NCI-H1694 treated with DMSO at 0.1 percent for 48 hours (cell line): ENCODE measurements at places on chromosomes 16 and 17.

DNA sequence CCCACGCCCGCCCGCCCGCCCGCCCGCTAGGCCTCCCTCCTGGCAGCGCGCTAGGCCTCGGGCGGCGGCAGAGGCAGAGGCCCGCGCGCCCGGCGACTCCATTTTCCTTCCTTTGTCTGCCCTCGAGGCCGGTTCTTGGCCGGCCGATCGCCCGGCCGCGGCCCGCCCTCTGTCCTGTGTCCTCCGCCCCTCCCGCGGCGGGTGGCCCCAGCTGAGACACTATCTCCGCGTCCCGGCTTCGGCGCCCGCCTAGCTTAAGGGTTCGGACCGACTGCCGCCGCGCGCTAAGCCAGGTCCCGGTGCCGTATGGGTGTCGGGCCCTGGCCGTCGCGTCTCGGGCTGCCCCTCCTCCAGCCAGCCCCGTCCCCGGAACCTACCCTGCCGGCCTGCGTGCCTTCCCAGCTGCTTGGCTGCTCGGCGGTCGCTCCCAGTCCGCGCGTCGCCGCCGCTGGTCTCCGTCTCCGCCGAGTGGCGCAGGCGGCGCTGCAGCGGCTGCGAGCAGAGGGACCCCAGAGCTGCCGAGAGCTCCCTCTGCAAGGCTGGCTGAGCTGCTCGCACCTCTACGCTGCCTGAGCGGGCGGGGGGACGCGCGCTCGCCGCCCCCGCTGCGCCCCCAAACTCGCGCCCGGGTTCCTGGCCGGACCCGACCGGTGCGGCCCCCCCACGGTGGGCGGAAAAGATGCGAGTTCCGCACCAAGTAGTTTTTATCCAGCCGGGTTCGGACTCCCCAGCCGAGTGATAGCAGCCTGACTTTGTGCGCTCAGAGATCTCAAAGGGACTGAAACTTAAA is 787 bp downstream of the CTCF start:
- DNase-seq: no peak

GRCh38 chr16:48556243-48556912 is 53.6 kb downstream of the N4BP1 start:
- DNase-seq: no peak

- no peak for DNase-seq
Observed at GRCh38 chr17:37084372-37084771, 135.6 kb downstream of the AATF start.

GRCh38 chr17:81066072-81066471 is 31.1 kb downstream of the BAIAP2 start:
- DNase-seq: no peak

DNA sequence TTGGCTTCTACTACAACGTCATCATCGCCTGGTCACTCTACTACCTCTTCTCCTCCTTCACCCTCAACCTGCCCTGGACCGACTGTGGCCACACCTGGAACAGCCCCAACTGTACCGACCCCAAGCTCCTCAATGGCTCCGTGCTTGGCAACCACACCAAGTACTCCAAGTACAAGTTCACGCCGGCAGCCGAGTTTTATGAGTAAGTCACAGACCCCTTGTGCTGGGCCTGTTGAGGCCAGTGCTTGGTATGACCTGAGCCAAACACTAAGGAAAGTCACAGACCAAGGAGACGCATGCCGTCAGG is 16.1 kb downstream of the SLC6A2 start:
- no peak for DNase-seq

DNA sequence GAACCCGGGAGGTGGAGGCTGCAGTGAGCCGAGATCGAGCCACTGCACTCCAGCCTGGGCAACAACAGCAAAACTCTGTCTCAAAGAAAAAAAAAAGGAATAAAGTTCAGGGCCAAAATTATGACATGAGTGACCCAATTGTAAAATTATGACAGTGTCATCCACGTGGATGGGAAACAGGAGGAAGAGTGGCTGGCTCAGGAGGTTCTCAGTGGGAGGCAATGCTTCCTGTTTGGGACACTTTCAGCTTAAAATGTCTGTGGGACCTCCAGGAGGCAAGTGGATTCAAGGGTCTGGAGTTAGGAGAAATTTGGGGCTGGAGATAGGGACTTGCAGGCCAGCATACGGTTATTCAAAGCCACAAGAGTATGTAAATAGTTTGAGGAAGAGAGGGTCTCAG is 8.0 kb upstream of the STX4 start:
- DNase-seq: no peak

GRCh38 chr17:62084585-62084984 is 19.5 kb upstream of the MED13 start:
- no peak for DNase-seq

GRCh38 chr17:13160296-13160695 is 142.5 kb upstream of the ELAC2 start:
- no peak for DNase-seq

- DNase-seq: no peak
Observed at GRCh38 chr17:46020023-46020761, 21.1 kb downstream of the STH start.

- peak; percentile 74 for DNase-seq
Observed at GRCh38 chr16:27690608-27691007, 140.7 kb downstream of the KATNIP start.

- DNase-seq: no peak
Observed at GRCh38 chr17:57370037-57370581, 113.8 kb downstream of the MSI2 start.

- DNase-seq: no peak
Observed at GRCh38 chr17:66405836-66406677, 103.6 kb downstream of the PRKCA start.

DNA sequence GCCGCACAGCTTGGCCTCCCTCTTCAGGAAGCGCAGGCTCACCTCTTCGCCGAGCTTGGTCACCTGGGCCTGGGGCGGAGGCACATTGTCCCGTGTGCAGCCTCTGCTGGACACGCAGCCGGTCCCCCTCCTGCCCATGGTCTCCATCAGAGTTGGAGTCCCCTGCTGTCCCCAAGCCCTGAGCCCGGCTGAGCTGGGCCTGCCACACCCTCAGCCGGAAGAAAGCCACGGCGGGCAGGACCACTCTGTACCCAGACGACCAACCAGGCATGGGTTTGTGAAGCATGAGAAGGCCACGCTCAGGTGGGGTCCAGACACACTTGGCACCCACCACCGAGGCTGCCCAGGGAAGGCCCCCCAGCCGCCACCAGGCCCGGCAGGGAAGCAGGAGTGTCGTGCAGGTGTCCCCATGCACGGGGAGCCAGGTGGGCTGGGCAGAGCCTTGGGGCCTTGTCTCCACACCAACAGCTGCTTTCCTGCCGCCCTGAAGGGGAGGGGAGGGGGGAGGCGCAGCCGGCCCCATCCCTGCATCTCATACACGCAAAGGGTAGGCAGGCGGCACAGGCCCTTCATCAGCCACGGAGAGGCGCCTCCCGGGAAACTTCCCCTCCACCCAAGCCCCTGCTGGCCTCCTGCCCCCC is 5.2 kb downstream of the CCDC154 start:
- DNase-seq: no peak

GRCh38 chr16:58497935-58498334 is 2.0 kb upstream of the NDRG4 start:
- DNase-seq: no peak

DNA sequence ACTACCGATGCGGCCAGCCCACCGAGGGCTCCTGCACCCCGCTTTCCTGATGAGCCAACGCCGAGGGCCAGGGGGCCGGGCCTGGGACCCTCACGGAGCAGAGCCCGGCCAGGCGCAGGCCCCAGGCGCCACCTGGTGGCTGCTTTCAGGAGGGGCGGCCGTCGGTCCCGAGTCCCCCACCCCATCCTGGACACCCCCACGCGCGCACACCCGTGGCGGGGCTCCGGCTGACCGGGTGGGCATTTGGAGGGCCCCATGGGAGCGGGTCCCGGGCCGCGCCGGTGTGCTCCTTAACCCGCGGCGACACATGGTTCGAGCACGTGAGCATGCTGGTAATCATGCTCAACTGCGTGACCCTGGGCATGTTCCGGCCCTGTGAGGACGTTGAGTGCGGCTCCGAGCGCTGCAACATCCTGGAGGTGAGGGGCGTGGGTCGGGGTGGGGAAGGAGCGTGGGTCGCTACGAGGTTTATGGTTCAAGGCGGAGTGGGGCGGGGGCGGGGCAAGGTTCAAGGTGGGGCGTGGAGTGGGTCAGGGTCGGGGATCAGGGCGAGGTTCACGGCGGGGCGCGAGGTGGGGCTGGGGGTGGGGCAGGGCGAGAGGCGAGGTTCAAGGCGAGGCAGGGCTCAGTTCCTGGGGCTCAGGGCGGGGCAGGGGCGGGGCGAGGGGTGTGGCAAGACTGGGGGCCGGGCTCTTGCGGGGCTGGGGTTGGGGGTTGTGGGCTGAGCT is 30.2 kb downstream of the TPSG1 start:
- no peak for DNase-seq

DNA sequence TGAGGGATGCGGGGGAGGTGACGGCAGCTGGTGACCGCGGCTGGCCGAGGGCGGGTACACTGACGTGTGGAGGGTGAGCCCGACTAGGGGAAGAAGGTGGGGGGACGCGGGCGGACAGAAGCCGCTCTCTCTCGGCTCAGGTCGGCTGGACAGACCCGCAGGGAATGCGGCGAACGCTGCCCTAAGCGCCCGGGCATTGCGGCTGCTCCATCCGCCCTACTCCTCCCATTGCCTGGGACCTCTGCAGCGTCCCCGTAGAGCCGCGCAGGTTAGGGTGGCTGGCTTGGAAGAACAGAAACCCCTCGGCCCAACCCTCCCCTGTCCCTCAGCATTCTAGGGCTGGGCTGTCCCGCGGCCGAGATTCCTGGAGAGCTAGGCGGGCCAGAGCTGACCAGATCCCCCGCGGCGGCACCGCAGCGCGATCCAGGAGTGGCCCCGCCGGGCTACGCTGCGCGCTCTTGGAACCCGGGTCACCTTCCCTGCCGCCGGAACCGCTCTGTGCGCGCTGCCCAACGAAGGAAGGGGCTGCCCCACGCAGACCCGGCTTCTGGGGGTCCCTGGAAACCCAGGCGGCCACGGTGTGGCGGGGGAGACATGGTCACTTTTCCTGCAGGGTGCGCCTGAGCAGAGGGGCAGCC is 3.0 kb downstream of the DLX4 start:
- DNase-seq: no peak

DNA sequence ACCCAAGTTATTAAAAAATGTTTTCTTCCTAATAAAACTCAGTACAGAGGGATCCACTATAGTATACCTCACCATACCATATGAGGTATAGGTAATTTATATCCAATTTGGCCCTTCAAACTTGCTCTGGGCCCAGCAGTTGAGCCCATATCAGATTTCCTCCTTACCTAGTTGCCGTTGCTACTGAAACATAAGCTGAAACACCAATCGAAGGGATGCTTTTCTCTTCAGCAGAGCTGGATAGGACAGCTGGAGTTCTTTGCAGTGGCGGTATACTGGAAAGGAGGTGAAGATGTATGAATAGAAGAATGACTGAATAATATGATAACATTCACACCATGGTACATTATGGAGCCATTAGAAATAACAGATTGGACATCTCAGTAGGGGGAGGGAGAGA is 42.7 kb downstream of the TNRC6C start:
- no peak for DNase-seq

GRCh38 chr16:3957344-3957980 is 76.9 kb upstream of the CREBBP start:
- no peak for DNase-seq

- peak; percentile 49 for DNase-seq
Observed at GRCh38 chr17:19753661-19754463, 5.8 kb upstream of the ALDH3A1 start.

GRCh38 chr16:53131363-53132071 is 76.7 kb downstream of the CHD9 start:
- no peak for DNase-seq

DNA sequence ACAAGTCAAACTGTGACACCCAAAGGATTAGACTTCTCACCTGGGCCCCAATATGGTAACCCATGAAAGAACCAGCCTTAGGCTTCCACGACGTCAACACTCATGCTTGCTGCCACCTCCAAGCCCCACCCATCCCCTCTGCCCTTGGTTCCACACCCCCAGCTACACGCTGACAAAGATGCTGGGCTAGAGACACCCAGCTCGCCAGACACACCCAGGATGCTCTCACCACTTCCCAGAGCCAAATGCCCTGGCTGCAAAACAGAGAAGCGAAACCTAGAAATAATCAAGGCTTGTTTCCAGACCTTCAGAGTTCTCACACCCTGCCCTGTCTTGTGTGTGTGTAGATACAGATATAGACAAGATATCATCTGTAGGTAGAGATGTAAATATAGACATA is 26.0 kb upstream of the ADCY9 start:
- no peak for DNase-seq

GRCh38 chr17:77086433-77087010 is 54.2 kb upstream of the SEC14L1 start:
- peak; percentile 27 for DNase-seq

- no peak for DNase-seq
Observed at GRCh38 chr16:659618-660017, 8.3 kb upstream of the RHOT2 start.

DNA sequence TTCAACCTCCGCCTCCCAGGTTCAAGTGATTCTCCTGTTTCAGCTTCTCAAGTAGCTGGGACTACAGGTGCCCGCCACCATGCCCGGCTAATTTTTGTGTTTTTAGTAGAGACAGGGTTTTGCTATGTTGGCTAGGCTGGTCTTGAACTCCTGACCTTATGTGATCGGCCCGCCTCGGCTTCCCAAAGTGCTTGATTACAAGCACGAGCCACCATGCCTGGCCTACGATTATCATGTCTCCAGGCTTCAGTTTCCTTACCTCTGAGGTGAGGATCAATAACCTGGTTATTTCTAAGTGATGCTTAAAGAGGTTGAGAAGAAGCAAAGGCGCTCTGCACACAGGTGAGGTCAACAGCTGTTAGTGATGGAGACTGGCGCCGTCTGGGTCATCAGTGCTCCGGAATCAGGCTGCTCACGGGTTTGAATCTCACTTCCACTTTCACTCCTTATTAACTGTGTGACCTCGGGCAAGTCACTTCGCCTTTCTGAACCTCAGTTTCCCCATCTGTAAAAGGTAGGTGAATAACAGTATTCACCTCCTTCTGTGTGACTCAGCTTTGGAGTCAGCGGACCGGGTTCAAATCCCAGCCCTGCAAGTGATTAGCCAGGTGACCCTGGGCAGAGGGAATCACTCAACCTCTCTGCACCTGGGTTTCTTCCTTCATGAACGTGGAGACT is 745 bp upstream of the ABCC1 start:
- DNase-seq: no peak

DNA sequence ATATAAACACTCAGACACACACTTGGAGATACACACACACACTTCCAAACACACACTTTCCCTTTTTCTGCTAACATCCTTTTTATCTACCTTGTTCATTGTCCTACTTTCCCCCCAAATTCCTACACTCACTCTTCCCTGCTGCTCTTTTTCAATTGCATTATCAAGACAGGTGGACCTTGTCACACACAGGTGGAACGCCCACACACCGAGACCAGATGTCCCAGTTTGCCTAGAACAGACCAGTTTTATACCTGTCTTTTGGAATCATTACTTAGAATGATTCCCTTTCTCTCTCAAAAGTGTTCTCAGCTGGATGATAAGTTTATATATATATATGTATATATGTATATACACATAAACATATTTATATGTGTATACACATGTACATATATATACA is 50.7 kb upstream of the ARHGAP44 start:
- no peak for DNase-seq

- no peak for DNase-seq
Observed at GRCh38 chr16:9670033-9670432, 512.2 kb downstream of the GRIN2A start.
